ENCODE measurements at places on chromosomes 13 and 19.

DNA sequence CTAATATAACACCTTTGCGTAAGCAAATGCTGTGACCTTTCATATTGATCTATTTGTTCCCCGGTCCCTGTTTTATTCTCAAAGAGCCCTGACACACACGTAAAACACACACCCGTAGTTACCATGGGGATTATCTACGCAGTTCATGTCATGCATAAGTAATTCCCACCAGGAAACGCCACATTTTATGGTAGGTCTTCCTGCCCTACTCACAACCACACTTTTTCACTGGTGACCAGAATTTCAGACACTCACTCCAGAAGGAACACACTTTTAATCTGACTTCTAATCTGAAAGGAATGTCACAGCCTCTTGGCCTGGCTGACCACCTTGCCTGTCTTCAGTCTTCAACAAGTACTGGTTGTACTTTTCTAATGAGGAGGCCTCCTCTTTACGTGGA is 46.8 kb downstream of the SLC7A1 start:
- DNase-seq = no peak

GRCh38 chr13:91292630-91293221 is 54.8 kb upstream of the MIR17HG start:
- no peak for DNase-seq

- DNase-seq = no peak
Observed at GRCh38 chr19:42496460-42497133, 31.7 kb downstream of the CEACAM1 start.

- DNase-seq = no peak
Observed at GRCh38 chr19:29516358-29516725, 9.5 kb upstream of the VSTM2B start.

DNA sequence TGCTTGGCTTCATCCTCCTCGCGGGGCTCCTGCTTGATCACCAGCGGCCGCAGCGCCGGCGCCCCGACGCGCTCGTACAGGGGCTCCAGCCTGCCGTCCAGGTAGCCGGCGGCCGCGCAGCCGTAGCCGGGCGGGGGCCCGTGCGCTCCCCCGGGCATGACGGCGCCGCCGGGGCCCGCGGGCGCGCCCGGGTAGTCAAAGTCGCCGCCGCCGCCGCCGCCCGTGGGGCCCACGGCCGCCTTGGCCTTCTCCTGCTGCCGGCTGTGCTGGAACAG is 497 bp downstream of the CEBPA start:
- no peak for DNase-seq

DNA sequence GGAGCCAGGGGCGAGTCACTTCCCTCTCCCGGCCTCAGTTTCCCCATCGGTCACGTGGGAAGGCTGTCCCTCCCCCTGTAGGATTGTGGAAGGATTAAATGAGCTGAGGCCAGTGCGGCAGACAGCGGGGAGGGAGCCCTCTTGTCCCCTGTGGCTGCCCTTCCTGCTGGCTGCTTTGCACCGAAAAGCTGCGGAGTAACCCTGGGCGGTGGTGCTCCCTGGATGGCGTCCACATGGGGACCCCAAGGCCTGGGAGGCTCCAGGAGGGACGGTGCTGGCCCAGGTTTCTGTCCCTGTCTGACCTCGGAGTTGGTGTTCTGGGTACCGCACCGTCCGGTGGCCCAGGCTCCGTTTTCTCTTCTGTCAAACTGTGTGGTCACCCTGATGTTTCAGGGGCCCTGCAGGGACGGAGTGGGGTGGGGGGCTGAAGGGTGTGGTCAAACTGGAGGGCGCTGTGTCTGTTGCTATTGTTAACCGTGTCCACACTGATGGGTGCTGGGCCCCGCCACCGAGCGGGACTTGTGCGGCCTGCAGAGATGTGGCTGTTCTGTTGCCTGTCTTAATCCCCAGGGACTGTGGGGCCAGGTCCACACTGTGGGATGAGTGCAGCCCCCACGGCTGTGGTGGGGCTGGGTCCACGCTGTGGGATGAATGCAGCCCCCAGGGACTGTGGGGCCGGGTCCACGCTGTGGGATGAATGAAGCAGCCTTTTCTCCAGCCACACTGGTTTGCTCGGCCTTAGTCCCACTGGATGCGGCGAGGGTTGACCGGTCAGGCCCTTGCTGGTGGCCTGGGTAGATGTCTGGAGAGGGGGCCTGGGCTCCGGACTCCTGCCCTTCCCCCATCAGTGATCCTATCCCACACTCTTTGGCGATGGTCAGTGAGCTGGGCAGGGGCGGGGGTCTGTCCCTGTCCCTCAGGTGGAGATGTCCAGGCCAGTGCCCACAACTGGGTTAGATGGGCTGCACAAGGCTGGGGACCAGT is 6.9 kb downstream of the GNA11 start:
- DNase-seq = no peak

GRCh38 chr13:24022568-24022967 is 125.3 kb upstream of the C1QTNF9B start:
- no peak for DNase-seq

GRCh38 chr13:105428811-105429210 is 1106.7 kb downstream of the EFNB2 start:
- no peak for DNase-seq

DNA sequence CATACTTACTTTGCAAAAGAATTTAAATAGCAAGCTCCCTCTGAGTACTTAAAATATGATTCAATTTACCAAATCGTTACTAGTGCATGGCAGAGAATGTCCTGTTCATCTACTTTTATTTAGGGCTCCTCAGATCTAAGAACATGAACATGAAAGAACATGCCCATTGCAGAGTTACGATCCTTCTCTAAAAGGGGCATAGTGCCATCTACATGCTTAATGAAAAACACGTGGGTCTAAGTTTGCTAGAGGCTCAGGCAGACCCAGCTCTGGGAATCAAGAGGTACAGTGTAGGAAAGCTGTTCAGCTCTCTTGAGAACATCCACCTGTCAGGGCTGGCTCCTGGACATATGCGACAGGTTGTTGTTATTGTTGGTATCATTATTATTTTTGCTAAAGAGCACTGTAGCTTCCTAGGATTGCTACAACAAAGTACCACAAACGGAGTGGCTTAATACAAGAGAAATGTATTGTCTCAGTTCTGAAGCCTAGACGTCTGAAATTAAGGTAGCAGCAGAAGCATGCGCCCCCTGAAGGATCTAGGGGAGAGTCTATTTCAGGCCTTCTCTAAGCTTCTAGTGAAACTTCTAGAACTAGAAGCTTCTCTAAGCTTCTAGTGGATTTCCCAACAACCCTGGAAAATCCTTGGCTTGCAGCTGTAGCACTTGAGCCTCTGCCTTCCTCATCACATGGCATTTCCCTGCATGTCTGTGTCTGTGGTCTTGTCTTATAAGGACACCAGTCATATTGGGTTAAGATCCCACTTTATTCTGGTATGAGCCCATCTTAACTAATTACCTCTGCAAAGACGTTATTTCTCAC is 133.9 kb downstream of the DCT start:
- DNase-seq = no peak
